ENCODE measurements at places on chromosomes 4 and X. TPM values are rescaled to one million over a fixed set of nuclear protein-coding genes. Genes with fewer than 3 reads are reported as not detected.

GRCh38 chrX:46627711-46628419, 54.3 kb downstream of the CHST7 start:
- H3K4me3 ChIP-seq, result no peak overlapping the region
- no peak for DNase-seq
- no peaks in the 10 kb centered on the region for H3K36me3 ChIP-seq
- H3K27me3 ChIP-seq, result no peaks in the 10 kb centered on the region

Gene HPGDS
- not detected for total RNA-seq

DNA sequence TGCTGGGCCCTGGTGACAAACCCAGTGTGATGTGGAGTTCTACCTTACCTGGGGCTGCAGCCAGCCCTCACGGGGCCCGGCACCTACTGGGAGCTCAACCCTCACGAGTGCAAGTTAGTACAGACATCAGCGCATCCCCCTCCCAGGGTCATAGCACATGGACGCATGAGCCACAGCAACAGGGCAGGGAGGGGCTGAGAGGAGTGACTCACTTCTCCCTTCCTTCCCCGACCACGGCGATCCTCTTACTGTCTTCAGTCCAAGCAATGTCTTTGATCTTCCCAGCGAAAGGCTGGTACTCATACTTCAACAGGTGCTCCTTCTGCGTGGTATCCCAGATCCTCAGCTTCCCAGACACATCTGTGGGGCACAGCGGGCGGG, 17.8 kb downstream of the WDR1 start:
- no peak for DNase-seq
- 0 out of 2 replicates have a peak overlapping the region, but pooled peaks have one; percentile 71 for H3K27ac ChIP-seq
- H3K27me3 ChIP-seq, result no peaks in the 10 kb centered on the region
- peaks cover 25% of the 10 kb centered on the region for H3K36me3 ChIP-seq
- H3K4me3 ChIP-seq, result no peak overlapping the region
- peaks cover 39% of the 10 kb centered on the region for H3K4me1 ChIP-seq

Gene PCDH10
- total RNA-seq, result not detected

Gene TMEM271
- total RNA-seq, result not detected

Gene CDKL5
- total RNA-seq, result 4.2 TPM

DNA sequence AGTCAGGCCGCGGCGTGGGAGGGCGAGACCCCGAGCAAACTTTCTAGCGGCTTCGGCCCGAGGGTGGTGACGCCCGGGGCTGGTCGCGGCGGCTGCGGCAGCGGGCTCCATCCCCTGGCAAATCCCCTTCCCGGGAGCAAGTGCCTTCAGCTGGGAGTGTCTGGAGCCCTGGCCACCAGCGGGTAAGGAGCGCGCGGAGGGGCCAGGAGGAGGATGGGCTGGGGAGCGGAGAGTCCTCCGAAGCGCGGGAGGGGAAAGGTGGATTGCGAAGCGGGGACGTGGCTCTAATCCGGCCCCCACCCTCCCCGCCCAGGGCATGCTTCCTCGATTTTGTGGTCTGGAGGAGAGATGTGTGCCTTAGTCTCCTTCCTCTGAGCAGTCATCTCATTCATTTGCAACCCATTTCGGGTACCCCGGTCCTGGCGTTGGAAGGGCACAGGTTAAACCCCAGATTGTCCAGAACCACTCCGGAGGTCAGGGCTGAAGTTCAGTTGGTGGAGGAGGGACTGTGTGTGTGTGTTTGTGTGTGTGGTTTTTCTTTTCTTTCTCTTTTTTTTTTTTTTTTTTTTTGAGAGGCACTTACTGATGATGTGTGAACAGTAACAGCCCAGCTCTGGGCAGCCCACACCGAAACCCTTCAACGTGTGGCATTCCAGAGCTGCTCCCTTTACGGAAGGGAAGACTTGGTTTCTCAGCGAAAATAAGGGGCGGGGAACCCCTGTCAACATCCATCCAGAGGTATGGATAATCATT, 516 bp downstream of the SGMS2 start:
- H3K27me3 ChIP-seq, result no peaks in the 10 kb centered on the region
- no peaks in the 10 kb centered on the region for H3K36me3 ChIP-seq
- H3K27ac ChIP-seq, result peak overlapping the region; percentile 96
- DNase-seq, result peak; percentile 43
- H3K4me1 ChIP-seq, result peaks cover 25% of the 10 kb centered on the region

- H3K4me1 ChIP-seq, result no peaks in the 10 kb centered on the region
- H3K4me3 ChIP-seq, result no peak overlapping the region
- no peaks in the 10 kb centered on the region for H3K27me3 ChIP-seq
These were observed 695.4 kb downstream of the ARAP2 start for GRCh38 chr4:35548921-35549320.

Gene PRDM5
- 0.85 TPM for total RNA-seq

DNA sequence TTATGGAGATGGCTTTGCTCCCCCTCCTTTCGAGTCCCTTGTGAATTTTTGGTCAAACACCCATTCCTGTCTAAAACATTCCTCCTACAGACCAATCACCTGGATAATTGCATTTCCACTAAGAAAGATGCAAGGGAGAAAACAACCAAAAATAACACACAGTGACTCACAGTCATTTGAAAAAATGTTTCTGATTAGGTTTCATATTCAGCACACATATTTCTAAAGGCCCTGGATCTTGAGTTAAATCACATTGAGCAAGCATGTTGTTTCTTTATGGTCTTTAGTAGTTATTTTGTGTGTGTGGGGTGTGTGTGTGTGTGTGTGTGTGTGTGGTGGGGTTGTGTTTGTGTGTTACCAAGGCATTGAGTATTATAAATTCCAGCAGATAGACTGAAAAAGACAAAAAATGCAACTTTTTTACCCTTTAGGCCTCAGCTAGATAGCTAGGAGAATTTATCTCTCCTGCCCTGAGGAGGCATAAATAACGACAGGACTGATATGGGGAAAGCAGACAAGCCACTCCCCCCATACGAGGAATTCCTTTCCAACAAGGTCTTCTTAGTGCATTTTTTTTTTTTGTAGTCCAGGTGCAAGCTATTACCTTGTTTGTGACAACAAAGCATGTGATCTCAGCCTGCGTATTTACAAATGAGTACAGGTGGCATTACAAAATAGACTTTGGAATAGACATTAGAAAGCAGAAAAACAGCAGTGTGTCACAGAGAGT, 265.4 kb upstream of the ADGRL3 start:
- H3K27me3 ChIP-seq, result no peaks in the 10 kb centered on the region
- no peaks in the 10 kb centered on the region for H3K4me1 ChIP-seq
- H3K4me3 ChIP-seq, result no peak overlapping the region
- H3K27ac ChIP-seq, result no peak overlapping the region
- no peaks in the 10 kb centered on the region for H3K36me3 ChIP-seq
- no peak for DNase-seq

DNA sequence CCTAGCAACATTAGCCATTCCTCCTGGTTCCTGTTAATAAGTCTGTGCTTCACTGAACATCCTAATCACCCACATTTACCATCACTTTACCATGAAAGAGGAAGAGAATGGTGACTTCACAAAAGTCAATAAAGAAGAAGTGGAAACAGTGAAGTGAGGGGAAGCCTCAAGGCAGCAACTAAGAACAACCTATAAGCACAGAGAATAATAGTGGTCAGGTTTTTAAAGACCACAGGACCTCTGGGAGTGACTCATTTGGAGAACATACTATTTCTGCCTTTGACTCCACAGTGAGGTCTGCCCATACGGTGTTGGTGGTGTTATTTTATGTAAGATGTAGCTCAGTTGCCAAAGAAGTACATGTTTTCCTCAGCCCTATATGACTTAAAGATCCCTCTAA, 86.0 kb upstream of the TET2 start:
- no peaks in the 10 kb centered on the region for H3K36me3 ChIP-seq
- no peak overlapping the region for H3K27ac ChIP-seq
- peaks cover 17% of the 10 kb centered on the region for H3K4me1 ChIP-seq
- H3K27me3 ChIP-seq, result no peaks in the 10 kb centered on the region

GRCh38 chr4:5960252-5960880, 57.9 kb downstream of the C4orf50 start:
- H3K27ac ChIP-seq, result no peak overlapping the region
- no peaks in the 10 kb centered on the region for H3K36me3 ChIP-seq
- peaks cover 90% of the 10 kb centered on the region for H3K27me3 ChIP-seq

DNA sequence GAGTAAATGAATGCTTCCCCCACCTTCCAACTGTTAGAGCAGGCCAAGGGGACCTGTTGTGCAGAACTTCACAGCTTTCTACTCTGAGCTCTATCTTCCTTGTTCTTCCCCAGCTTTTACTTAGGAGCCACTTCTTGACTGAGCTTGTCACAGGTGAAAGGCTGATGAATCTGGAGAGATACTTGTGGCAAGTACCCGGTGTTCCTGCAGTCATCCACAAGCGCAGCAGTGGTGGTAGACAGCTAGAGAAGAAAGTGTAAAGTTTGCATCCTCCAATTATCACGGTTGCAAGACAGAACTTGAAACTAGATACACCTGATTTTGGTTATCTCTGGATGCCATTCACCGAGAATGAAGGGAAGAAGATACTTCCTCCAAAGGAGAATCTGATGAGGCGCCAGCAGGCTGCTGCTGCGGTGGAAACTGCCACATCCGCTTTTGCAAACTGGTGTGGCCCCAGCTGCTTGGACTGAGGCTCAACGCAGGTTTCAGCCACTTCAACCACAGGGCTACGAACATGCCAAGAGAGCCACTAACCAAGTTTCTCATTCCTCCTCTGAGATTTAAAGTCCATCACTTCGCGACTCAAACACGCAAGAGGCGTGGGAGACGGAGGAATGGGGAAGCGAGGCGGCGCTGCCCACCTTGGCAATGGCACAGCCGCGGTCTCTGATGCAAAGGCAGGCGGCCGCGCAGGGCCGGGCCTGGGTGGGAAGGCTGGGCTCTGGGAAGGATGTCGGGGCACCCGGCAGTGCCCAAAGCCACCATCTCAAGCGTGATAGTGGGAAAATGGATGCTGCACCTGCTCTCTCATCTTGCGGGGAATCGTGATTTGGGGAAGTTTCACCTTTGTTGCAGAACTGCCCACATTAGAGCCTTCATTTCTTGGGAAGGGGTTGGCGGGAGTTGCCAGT, 1.3 kb upstream of the FHIP1A start:
- peaks cover 25% of the 10 kb centered on the region for H3K4me1 ChIP-seq
- peak overlapping the region; percentile 84 for H3K27ac ChIP-seq
- H3K27me3 ChIP-seq, result no peaks in the 10 kb centered on the region
- H3K4me3 ChIP-seq, result peak overlapping the region; percentile 67
- DNase-seq, result peak; percentile 36
- no peaks in the 10 kb centered on the region for H3K36me3 ChIP-seq

- H3K27ac ChIP-seq, result no peak overlapping the region
- no peak for DNase-seq
- no peaks in the 10 kb centered on the region for H3K27me3 ChIP-seq
- H3K4me1 ChIP-seq, result no peaks in the 10 kb centered on the region
- H3K36me3 ChIP-seq, result no peaks in the 10 kb centered on the region
These were observed 486 bp downstream of the ABLIM2 start for GRCh38 chr4:8157944-8158709.

Gene S100P
- 837 TPM for total RNA-seq

DNA sequence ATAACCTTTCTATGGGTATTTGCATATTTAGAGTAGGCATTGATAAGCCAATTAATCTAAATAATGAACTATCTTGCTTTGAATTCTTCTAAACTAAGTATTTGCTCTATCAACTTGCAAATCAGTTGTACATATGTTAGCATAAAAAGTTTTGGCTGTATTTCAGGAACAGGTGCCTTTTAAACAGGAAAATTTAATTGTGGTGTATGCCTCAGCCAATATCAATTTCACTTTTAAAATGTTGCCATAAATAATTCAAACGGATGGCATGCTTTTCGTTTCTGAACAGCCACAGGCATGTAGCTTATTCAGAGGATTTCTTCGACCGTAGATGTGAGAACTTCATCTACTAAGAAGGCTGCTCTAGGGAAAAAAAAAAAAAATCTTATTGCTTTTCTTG, 99.9 kb downstream of the DCLK2 start:
- no peak overlapping the region for H3K27ac ChIP-seq
- no peaks in the 10 kb centered on the region for H3K36me3 ChIP-seq
- H3K4me1 ChIP-seq, result no peaks in the 10 kb centered on the region

Gene TFDP3
- total RNA-seq, result not detected

Gene F9
- total RNA-seq, result not detected

Gene HSPA4L
- 5.1 TPM for total RNA-seq

Gene POU3F4
- not detected for total RNA-seq

DNA sequence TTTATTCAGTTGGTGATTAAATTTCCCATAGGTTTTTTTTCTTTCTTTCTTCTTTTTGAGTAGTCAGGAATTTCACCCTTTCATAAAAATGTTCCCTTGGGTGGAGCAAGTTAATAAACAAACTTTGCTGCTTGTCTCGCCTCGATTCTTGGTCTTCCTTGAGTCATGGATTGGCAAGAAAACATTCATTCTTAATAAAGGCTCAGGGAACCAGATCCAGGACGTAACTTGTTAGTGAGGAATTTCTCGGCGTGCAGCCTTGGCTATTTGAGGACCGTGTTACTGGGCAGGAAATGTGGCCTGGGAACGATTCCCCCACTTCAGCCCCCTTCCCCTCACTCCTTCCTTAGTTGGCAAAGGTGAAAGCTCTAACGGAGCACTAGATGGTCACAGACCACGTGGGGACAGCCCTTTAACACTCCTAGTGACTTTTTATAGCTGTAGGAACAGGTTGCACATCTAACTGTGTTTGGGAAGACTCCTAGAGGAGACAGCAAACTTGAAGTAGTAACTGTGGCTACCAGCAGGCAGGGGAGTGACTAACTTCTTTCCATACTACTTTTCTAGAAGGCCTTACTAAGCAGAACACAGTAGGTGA, 106.8 kb downstream of the UCHL1 start:
- no peaks in the 10 kb centered on the region for H3K27me3 ChIP-seq
- peak overlapping the region; percentile 71 for H3K27ac ChIP-seq
- DNase-seq, result peak; percentile 52
- peak overlapping the region; percentile 91 for H3K4me3 ChIP-seq
- H3K36me3 ChIP-seq, result peaks cover 34% of the 10 kb centered on the region

DNA sequence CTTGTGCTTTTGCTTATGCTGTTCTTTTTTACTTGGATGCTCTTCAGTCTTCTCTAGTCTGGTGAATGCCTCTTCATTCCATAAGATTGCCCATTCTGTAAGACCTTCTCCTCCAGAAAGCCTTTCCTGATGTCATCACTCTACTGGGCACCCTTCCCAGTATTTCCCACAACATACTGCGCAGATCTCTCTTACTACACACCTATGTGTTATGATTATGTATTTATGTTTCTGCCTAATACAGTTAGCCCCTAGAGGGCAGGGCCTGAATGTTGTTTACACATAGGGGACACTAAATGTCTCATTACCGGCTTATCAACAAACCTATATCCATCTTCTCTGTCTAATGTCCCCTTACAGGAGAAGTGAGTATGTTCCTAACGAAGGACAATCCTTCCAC, 21.1 kb downstream of the AIFM1 start:
- H3K4me3 ChIP-seq, result no peak overlapping the region
- H3K36me3 ChIP-seq, result peaks cover 37% of the 10 kb centered on the region
- H3K27ac ChIP-seq, result no peak overlapping the region
- no peak for DNase-seq
- no peaks in the 10 kb centered on the region for H3K27me3 ChIP-seq
